ENCODE measurements at places on chromosomes 6 and 20. TPM values are rescaled to one million over a fixed set of nuclear protein-coding genes. Genes with fewer than 3 reads are reported as not detected.

DNA sequence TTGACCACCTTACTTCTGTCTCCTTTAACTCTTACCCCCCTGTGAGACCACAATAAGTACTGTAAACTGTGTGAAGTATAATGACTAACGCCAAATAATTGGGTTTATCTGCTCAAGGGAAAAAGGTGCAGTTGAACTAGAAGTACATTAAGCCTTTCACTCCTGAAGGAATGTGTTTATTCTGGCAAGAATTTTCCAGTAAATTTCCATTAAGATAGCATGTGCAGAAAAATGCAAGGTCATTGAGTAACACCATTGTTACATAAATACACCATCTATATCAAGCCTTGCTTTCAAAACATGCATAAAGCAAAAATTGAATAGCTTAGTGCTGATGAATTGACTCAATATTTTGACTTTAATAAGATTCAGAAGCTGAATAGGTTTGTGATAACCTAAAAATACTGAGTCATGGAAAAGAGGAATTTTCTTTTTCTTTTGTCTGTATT is 65.4 kb downstream of the ARHGAP18 start:
- DNase-seq = peak; percentile 56

Gene ZNF391
- total RNA-seq = 0.37 TPM

GRCh38 chr6:130575557-130575956 is 209.7 kb downstream of the TMEM200A start:
- DNase-seq = no peak

GRCh38 chr6:81894788-81895271 is 142.3 kb upstream of the TENT5A start:
- DNase-seq = no peak

GRCh38 chr6:48048451-48049146 is 62.4 kb downstream of the PTCHD4 start:
- DNase-seq = no peak

GRCh38 chr20:22740829-22741228 is 156.5 kb upstream of the FOXA2 start:
- no peak for DNase-seq

DNA sequence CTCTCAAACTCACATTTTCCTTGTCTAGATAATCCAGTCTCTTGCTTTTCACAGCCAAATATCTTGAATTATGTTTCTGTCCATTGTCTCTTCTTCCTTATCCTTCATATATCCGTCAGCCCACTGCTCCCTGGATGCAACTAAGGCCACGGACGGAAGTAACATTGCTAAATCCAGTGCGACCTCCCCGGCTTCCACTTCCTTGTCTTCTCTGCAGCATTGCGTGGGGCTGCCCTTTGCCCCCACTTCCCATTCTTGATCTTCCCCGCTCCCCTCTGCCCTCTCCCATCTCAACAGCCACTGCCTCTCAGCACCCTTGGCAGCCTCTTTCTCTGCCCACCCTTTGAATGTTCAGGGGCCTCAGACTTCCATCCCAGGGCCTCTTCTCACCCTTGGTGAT is 190.4 kb upstream of the UST start:
- DNase-seq = no peak

Gene ANGPT4
- total RNA-seq = 1.3 TPM

- peak; percentile 78 for DNase-seq
Measured at GRCh38 chr6:28474441-28475219, 31.3 kb upstream of the ZSCAN23 start.

DNA sequence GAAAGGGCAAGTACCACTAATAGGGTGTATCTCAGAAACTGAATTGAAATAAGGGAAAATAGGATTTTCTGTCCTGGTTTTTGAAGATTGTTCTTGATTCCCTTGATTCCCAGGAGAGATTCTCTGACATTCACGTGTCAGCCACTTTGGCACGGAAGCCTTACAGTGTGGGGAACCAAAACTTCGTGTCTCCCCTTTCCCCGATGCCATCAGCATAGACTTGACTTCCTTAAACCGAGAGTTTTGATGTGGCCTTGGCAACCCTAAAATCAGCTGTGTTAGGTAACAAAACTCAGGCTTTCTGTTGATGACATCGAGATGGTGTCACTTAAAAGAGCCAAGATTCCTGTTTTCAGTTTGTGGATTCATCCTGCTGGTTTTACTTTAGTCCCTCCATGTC is 7.5 kb downstream of the HMGN4 start:
- no peak for DNase-seq

- no peak for DNase-seq
Measured at GRCh38 chr6:138959521-138959920, 28.5 kb downstream of the REPS1 start.

Gene GGT7
- 0.99 TPM for total RNA-seq

Gene CGA
- not detected for total RNA-seq

DNA sequence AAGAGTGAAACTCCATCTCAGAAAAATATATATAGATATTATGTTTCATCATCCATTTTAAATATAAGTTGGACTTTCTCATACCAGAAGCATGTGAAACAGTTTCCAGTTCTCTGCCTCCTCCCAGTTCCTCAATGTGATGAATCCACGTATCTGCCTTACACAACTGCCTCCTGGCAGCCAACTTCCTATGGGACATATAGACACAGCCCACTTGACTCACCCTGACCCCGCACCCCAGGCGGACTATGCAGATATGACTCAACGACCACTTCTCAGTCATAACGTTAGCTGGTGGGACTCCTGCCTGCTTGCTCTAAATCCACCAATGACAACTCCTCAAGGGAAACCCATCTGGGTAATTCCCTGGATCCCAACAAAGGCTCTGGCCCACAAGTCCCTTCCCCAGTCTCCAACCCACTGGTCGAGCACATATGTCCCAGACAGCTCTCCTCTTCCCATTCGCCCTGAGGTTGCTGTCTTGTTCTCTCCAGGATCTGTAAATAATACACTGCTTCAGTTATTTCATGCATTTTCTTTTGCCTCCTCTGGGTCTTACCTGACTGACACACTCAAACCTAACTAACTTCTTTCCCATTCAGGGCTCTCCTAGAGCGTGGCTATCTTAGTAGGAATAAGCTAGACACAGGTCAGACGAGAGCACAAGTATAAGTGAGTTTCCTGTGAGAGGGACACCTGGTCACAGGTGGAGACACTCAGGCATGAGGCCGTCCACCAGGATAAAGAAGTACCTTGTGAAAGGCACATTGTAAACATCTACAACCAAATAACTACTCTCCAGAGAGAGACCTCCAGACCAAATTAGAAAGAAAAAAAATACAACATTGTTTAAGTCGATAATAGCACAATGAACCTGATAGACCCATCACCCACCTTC is 548.5 kb downstream of the CD83 start:
- no peak for DNase-seq

Gene RGL2
- total RNA-seq = 17.5 TPM

Gene MICB
- total RNA-seq = 14.5 TPM

DNA sequence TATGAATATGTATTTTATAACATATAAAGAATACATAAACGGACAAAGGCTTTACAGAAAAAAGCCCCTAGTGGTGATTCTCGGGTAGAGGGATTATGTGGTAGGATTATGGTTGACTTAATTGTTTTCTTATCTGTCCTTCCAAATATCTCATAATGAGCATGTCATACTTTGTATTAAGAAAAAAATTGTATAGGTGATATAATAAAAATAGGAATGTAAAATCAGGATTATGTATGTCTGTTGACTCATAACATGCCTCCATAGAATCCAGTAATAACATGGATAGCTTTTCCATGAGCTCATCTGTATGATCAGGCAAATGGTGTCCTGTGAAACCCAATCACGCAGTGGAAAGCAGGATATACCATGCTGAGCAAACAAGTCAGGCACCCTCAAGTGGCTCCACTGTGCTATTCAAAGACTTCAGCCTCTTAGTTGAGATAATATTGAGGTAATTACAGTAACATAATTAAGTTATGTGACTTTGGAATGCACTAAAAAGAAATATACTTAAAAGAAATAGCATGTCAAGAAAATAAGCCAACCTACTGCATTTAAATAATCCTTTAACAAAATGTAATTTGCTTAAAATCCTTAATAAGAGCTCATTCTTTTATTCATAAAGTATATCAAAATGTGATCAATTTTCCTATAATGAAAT is 39.6 kb upstream of the PRELID3B start:
- DNase-seq = no peak

GRCh38 chr6:12769556-12770256 is 53.1 kb downstream of the PHACTR1 start:
- DNase-seq = no peak

GRCh38 chr6:113907102-113907815 is 50.1 kb downstream of the MARCKS start:
- peak; percentile 4 for DNase-seq

Gene RAB44
- total RNA-seq = not detected

Gene PROKR2
- not detected for total RNA-seq

- no peak for DNase-seq
Measured at GRCh38 chr6:89145091-89145955, 532 bp upstream of the PM20D2 start.

DNA sequence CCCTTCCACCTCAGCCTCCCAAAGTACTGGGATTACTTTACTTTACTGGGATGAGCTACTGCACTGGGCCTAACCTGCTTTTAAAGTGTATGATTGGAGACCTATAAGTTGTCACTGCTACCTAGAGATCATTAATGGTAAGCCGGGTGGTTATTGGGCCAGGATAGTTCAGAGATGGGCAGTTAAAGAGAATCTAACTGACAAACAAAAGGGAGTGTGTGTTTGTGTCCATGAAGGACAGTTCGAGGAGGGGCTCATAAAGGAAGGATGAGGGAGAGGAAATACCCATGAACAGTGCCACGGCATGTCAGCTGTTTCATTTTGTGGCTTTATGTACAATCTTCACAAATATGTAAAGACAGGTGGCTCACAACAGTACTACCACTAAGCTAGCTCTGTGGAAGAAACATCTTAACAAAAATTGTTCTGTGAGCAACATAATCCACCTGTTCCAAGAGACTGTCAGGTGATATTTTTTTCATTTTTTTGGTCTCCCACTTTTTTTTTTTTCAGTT is 69.7 kb upstream of the FAM8A1 start:
- DNase-seq = no peak

Gene DOK5
- not detected for total RNA-seq

DNA sequence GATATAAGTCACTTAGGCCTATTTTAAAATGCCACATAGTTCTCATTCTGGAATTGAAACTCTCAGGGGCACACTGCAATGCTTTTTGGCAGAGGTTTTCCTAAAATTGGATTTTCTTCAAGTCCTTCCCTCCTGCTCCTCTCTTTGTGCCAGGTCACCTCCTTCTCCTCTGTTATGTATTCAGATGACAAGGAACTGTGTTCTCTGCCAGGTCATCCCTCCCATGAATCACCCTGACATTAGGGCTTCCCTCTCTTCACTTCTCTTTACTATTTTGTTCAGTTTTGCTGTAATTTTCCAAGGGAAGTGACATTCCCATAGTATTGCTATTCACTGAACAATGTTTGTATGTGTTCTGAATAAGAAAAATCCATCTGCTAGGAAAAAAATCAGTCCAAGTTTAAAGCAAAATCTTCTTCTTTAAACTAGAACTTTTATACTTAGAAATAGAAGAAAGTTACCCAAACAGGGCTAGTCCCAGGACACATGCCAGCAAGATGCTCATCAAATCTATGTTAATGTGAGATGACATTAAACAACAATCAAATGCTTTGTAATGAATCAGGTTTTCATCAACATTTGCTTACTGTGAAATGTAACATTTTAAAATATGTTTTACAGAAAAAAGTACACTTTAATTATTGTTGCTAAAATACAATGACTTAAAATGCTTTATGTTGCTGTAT is 461.1 kb downstream of the MMUT start:
- no peak for DNase-seq

DNA sequence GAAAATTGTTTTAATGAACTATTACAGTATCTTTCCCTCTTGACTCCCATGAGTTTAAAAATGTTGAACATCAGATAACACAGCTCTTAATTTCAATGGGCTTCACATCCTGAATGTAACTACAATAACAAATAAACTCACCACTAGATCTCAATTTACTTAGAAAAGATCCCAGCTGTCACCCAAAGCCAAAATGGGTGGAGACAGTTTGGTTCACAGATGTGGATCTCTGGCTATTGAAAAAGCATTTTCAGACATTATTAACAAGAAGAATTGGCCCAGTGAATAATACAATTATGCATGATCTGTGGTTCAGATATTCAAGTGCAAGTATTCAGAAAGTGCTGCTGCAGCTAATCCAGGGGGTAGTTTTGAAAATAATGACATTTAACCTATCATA is 184.7 kb upstream of the RALGAPA2 start:
- no peak for DNase-seq

Gene DDO
- total RNA-seq = 1.4 TPM

Gene DLL1
- 2.2 TPM for total RNA-seq

DNA sequence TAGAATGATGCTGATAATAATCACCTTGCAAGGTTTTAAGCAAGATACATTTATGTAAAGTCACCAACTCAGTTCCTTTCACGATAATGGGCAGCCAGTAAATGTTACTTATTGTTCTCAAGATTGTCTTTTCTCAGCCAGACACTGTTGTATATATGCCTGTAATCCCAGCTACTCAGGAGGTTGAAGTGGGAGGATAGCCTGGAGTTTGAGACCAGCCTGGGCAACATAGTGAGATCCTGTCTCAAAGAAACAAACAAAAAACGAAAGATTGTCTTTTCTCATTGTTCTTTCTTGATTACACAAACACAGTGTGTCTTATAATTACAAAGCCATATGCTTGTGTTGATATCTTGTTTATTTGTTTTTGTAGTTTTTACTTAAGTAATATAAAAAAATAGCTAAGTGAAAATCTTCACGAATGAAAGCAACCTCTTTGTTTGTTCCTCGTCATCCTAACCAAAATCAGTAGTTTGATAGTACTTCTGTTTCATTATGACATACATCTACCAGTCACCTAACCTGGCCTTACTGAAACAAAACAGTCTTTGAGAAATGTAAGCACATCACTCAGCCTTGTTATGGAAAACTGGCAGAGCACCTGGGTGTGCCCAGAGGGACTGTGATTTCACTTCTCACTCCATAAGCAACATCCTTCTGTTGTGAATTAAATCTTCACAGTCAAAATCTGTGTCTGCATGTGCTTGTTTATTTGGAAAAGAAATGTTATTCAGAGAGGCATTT is 436.2 kb upstream of the SOX4 start:
- DNase-seq = no peak

Gene EYA2
- total RNA-seq = 0.14 TPM

- DNase-seq = no peak
Measured at GRCh38 chr20:36339646-36340592, 33.8 kb downstream of the DLGAP4 start.

GRCh38 chr6:79687759-79688158 is 56.6 kb downstream of the SH3BGRL2 start:
- DNase-seq = no peak
